ENCODE measurements at places on chromosomes 1 and 21.

- no peak for DNase-seq
Observed at GRCh38 chr1:222769181-222769580, 32.2 kb downstream of the FAM177B start.

DNA sequence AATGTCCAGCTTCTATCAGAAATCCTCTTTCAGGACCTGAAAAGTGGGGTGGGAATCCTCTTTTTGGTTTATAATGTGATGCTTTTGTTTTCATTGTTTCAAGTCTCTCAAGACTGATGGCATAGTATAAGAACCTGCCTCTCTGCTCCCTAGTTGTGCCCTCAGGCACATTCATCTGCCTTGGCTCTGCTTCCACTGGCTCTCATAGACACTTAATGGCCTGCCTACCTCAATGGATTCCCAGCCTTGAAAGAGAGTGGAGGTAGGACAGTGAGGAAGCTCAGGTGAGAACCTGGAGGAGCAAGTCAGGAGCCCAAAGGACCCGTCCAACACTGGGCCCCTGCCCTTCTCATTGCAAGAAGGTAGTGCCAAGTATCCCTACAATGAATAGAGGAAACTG lies 4.8 kb downstream of the TTLL7 start:
- no peak for DNase-seq

- DNase-seq: no peak
Observed at GRCh38 chr1:75548721-75549480, 62.0 kb downstream of the SLC44A5 start.

DNA sequence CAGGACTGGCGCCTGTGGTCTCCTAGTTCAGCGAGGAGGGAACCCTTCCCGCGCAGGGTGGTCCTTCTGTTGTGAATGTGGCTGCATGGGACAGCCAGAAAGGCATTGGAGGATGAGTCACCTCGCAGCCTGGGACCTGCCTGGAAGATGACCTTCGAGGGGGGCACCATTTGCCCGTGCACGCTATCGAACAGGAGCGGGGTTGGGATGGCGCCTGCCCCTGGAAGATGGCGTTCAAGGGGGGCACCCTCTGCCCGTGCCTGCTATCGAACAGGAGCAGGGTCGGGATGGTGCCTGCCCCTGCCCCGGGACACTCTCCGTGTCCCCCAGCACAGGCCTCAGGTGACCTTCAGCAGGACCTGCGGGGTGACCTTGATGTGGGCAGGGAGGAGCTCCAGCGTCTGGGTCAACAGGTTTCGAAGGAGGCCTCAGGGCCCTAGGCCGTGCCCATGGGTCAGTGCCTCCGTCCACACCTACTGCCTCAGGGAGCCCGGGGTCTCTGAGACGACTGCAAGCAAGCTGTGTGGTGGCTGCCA lies 1.7 kb upstream of the ACTRT2 start:
- DNase-seq: no peak

DNA sequence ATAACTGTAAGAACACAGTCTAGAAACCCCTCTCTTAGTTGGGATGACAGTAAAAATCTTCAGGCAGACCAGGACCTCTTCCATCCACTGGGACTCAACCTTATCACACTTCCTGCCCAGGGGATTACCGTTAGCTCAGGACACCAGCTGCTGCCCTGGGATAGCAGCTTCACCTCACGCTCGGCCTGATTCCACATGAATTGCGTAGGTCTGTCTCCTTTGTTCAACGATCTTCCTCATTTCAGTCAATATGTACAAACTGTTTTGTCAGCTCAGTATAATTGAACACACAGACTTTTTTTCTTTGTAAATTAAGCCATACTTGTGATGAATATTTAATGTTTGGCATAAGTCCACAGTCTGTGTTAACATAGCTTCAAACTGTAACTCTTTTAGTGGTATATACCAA lies 290.4 kb downstream of the GRIK1 start:
- DNase-seq: no peak

GRCh38 chr1:186323865-186324264 lies 51.2 kb downstream of the TPR start:
- no peak for DNase-seq

GRCh38 chr1:201636097-201636496 lies 97.2 kb downstream of the NAV1 start:
- DNase-seq: no peak

- DNase-seq: no peak
Observed at GRCh38 chr1:186188736-186189135, 186.3 kb downstream of the TPR start.

DNA sequence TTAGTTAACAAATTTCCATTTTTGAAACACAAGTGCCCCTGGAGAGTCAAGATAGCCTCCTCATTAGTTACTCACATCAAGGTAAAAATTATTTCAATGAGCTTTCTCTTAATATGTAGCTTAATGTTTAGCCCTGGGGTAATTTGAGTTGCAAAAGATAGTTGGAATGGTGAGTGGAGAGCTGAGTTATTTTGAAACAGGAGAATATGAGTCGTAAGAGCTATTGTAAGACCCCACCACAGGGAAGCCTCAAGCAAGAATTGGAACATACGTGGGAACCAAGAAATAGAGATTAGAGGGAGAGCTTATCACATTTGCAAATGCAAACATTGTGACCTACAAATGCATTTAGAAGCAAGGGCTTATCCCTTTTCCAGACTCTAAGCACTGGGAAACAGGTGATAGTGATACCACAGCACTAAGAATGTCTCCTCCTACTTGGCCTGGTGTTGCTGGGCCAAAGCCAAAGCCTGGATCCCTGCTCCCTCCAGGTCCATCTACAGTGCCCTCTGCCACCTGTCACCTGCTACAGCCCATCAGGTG lies 635.1 kb downstream of the PTPRC start:
- DNase-seq: no peak

Data from hematopoietic multipotent progenitor cell treated with erythropoietin and hydrocortisone succinate and interleukin-3 and kit ligand, for 17 days (in vitro differentiated cells).